ENCODE measurements at places on chromosomes 12 and 14. TPM values are rescaled to one million over a fixed set of nuclear protein-coding genes. Genes with fewer than 3 reads are reported as not detected.

The TAS2R19 gene
- 21.8 TPM for total RNA-seq

The FAM181A gene
- total RNA-seq: not detected

The SLC25A3 gene
- 308 TPM for total RNA-seq

The RNASE11 gene
- not detected for total RNA-seq

The SIX6 gene
- not detected for total RNA-seq

The KRT5 gene
- total RNA-seq: 0.89 TPM

The KLHDC2 gene
- total RNA-seq: 195 TPM

The ANO2 gene
- total RNA-seq: 3.8 TPM

The HOXC11 gene
- not detected for total RNA-seq

DNA sequence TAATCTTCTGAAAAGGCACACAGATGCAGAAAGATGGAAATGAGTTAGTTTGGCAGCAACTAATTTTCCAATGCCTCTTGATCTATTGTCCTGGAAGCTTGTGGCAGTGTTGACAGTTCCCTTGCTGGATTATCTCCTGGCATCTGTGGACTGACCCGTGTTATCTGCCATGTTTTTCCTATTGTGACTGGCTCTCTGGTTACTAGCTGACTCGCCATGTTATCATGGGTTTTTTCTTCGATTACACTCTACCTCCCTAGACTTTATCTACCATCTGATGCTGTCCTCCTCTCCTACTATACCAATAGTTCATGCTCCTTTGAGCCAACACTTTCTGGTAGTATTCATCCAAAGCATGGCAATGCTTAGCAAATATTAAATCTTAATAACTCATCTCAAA is 63.3 kb upstream of the FLRT2 start:
- H3K4me1 ChIP-seq: peaks cover 11% of the 10 kb centered on the region
- H3K27me3 ChIP-seq: no peaks in the 10 kb centered on the region
- H3K4me3 ChIP-seq: no peak overlapping the region
- no peaks in the 10 kb centered on the region for H3K36me3 ChIP-seq
- no peak for DNase-seq

GRCh38 chr12:22874151-22874550 is 249.2 kb downstream of the ETNK1 start:
- no peak overlapping the region for H3K4me3 ChIP-seq
- H3K27me3 ChIP-seq: no peaks in the 10 kb centered on the region
- no peaks in the 10 kb centered on the region for H3K4me1 ChIP-seq

DNA sequence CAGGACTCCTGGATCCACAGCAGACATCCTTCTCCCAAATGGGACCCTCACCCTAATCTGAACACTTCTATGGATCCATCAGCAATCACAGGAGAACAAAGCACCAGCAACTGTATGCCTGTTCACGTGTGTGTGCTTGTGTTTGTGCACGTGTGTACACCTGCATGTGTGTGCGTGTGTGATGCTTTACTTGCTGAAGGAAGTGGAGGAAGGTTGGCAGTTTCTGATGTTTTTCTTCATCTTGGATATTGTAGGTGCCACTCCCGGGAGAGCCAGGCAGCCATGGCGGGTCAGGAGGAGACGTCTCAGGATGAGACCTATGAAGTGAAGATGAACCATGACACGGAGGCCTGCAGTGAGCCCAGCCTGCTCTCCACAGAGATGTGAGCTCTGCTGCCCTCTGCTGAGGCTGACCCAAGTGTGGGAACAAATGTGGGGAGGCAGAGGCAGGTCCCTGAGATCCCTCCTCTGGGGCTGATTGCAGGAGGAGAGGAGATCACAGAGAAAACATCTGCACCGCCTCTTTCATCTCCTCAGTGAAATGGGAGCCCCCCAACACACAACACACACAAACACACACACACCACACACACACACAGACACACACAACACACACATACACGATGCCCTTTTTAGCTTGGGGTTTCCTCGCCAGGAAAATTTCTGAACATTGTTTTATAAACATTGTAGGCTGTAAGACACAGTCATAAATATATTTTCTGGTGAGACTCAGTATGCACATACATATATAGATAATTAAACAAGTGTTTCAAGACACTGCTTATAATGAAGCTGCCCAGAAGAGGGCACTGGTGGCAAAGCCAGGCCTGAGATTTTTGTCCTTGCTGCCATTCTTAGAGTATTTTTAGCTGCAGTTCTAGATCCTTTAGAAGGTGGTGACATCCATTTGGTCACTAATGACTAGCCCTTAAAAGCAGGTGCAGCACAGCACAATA is 112.2 kb upstream of the FKBP4 start:
- no peaks in the 10 kb centered on the region for H3K27me3 ChIP-seq
- H3K36me3 ChIP-seq: peaks cover 50% of the 10 kb centered on the region
- no peaks in the 10 kb centered on the region for H3K4me1 ChIP-seq
- peak; percentile 66 for DNase-seq
- H3K27ac ChIP-seq: no peak overlapping the region

DNA sequence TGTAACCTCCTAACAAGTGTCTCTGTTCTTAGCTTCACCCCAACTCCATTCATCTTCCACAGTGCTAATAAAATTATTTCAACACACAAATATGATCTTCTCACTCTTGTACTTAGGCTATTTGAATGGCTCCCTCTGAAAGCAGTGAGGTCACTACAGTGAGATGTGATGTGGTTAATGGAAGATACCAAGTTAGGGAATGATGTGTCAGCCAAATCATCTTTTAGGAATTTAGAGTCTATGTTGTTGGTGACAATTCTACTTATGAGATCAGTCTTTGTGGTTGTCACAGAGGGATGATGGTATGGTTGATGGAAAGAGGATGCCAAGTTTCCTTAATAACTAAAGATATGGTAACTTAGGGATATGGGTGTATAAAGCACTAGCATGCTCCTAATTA is 57.6 kb downstream of the POLR3B start:
- H3K36me3 ChIP-seq: no peaks in the 10 kb centered on the region
- H3K27me3 ChIP-seq: no peaks in the 10 kb centered on the region
- no peaks in the 10 kb centered on the region for H3K4me1 ChIP-seq
- H3K27ac ChIP-seq: no peak overlapping the region
- no peak for DNase-seq

DNA sequence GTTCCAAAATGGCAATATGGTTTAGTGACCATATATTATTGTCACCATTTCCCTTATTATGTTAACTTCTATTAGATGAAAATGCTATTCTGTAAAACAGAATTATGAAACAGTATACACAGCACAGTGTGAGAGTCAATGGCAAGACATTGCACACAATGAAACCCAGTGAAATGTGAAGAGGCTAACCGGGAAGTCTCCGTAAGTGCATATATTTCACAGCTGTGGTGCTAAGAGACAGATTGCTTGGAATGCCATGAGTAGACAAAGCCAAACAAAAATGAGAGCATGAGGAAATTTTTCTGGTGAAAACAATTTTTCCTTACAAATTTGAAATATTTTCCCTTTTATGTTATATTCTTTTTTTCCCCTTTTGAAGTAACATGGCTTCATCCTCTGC is 49.4 kb downstream of the DYRK2 start:
- peaks cover 12% of the 10 kb centered on the region for H3K4me1 ChIP-seq
- no peak for DNase-seq
- H3K36me3 ChIP-seq: no peaks in the 10 kb centered on the region
- no peak overlapping the region for H3K4me3 ChIP-seq

DNA sequence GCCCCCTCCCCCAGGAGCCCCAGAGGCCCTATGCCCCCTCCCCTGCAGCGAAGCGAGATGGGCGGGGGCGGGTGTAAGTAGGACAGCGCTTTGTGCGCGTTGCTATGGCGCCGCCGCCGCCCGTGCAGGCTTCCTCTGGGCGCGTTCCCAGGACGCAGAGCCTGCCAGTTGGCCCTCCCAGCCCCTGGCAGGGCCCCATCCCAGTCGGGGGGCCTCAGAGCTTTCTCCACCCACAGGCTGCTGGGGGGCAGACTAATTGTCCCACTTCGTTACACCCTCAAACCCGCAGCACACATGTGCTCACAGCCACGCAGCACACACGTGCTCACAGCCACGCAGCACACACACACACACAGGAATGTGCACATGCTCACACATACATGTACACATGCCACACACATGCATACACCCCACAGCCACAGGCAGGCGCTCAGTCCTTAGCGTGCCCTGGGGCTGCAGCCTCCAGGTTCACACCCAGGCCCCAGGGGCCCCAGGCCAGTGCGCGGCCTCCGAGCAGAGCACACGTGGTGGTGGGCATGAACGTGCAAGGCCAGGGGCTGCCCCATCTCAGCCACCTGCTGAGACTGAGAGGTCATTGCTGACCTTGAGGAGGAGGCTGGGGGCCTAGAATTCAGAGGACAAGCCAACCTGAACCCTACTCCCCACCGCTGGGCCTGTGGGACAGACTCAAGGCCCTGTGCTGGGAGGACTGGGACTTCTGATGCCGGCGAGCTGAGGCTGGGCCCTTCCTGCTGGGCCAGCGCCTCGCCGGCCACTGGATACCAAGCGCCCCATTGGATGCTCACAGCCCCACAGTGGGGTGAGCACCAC is 15.6 kb downstream of the TRMT61A start:
- peak; percentile 89 for DNase-seq
- H3K36me3 ChIP-seq: no peaks in the 10 kb centered on the region
- no peak overlapping the region for H3K4me3 ChIP-seq

DNA sequence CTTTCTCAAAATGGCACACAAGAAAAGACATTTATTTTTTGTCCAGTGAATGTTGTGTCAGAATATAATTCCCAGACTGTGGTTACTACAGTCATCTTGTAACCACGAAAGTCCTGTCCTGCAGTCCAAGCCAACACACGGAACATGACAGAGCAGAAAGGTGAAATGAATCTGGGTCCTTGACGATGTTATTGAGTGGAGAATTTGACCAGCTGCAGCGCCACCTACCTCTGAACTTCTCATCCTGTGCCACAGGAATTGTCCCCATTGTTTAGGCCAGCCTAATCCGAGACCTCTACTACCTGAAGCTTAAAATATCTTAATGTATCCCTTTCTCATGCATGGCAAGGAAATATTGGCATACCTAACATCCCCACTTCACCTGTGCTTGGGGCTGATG is 64.1 kb upstream of the OTX2 start:
- DNase-seq: peak; percentile 48
- H3K27me3 ChIP-seq: peaks cover 2% of the 10 kb centered on the region
- no peaks in the 10 kb centered on the region for H3K4me1 ChIP-seq
